ENCODE measurements at places on chromosomes 3 and 15.
A peak's percentile ranks its signal among the peaks of the same experiment; 100 is the strongest.

DNA sequence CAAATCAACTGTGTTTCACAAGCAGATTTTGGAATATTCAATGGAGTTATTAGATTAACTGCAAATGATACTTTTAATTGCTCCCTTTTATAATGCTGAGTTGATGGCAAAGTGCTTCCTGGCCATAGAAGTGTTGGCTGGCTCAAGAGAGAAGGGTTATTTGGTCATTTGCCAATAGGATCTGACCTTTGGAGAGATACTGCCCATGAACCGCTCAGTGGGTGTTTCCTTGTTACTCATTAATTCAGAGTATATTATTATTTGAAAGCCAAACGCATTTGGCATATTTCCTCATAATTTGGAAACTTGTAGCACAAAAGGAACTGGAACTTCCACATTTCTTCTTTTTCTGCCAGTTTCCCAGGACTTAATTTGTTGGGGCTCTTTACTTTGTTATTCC is 234.7 kb downstream of the CDIN1 start:
- no peak for DNase-seq

DNA sequence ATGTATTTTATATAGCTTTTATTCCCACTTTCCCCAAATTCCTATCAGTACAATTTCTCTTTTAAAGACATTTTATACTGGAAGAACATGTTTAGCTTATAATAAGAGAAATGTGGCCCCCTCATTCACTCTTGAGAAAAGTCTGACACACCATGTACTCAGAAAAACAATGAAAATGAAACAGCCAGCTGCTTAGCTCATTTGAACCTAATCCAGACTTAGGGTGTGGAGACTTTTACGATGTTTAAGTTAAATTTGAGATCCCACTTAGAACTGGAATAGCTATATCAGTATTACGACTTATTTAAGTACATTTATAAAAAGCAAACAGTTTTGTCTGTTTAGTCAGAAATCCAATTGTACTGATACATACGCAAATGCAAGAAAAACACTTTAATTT is 252.3 kb upstream of the ARRDC4 start:
- no peak for DNase-seq

GRCh38 chr3:99434190-99434589 is 204.2 kb upstream of the COL8A1 start:
- no peak for DNase-seq

DNA sequence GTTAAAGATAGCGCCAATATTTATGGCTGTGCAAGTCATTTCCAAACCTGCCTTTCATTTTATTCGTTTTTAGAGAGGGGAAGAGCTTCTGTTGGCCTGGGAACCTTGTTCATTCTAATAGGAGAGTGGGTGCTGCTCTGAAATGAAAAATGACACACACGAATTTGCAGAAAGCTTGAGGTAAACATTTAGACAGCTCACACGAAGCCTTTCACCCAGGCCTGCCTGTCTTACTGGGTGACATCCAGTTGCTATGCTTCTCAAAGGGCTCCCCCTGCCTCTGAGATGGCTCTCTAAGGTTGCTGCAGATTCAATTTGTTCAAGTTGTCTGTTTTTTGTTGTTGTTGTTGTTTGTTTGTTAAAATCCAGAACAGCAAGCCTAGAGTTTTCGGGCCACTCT is 18.2 kb downstream of the PEX5L start:
- DNase-seq, result no peak

DNA sequence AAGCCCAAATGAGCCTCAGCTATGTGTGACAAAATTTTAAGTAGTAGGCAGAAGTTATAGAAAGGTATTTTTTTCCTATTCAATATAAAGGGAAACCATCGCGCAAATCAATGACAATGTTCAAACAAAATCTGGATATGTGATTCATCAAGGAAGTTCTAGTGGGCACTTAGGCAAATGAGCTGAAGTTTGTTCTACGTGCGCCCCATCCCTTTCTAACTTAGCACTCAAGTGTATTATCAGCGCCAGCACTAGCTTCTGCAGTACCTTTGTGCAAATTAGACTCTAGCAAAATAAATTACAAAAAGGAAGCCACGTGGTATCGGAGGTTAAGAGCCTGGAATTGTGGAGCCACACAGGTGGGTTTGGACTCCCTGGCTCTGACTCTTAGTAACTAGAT is 91.1 kb downstream of the TBL1XR1 start:
- no peak for DNase-seq

- DNase-seq, result no peak
Measured at GRCh38 chr3:94071713-94072284, 8.9 kb downstream of the NSUN3 start.

DNA sequence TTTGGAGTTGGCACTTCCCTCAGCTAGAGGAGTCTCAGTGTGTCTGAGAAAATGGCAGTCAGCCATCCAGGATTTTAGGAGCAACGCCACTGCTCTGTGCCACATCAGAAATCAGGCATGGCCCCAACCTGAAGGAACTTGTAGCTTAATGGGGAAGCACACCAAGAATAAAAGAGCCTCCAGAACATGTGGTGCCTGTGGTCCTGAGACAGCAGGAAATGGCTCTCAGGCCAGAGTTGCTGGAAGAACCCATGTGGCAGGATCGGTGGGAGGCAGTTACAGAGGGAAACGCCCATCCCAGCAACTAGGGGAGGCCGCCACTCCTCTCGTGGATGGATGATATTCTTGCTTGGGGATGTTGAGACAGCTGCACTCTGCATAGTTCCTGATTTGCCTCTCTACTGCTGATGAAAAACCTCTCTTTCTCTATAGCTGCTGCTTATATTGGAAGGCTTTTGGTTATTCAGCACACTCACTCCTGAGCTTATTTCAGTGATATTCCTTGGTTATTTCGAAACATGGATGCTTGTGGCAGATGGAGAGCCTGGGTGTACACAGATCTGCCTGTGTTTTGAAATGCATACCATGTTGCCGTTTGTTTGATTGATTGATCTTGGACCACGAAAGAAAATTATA is 52.4 kb downstream of the KLHL25 start:
- no peak for DNase-seq

- DNase-seq, result no peak
Measured at GRCh38 chr3:41000471-41000870, 198.8 kb upstream of the CTNNB1 start.

DNA sequence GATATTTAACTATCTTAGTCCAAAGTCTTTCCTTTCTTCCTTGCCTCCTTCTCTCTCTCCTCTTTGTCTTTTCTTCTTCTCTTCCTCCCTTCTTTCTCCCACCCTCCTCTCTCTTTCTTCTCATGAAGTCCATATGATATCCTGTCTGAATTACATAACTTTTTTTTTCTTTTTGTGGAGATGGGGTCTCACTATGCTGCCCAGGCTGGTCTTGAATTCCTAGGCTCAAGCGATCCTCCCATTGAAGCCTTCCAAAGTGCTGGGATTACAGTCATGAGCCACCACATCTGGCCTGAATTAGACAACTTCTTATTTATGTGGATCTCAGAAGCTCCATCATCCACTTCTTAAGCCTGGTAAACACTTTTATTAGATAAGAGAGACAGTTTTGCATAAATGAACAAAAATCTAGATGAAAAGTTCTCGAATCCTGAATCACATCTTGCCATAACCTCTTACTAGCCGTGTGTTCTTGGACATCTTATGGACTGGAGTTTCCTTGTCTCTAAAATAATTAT is 206.5 kb downstream of the LPP start:
- no peak for DNase-seq

GRCh38 chr3:61236556-61236955 is 14.7 kb downstream of the FHIT start:
- no peak for DNase-seq

DNA sequence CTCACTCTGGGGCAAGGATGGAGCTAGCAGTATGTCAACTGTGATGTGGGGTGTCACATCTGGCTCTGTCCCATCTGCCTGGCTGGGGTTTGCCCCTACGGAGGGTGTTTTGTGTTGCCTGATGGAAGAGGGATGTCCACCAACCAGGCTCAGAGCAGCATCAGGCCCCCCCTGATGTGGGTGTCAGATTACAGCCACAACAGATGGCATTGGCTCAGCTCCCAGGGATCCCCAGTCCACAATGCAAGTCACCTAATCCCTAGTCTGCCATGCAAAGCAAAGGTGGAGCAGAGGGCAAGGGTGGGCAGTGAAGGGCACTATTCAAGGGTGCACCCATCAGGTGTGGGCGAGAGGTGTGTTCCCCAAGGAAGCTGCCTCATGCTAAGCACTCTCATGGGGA is 48.9 kb upstream of the AMOTL2 start:
- no peak for DNase-seq

DNA sequence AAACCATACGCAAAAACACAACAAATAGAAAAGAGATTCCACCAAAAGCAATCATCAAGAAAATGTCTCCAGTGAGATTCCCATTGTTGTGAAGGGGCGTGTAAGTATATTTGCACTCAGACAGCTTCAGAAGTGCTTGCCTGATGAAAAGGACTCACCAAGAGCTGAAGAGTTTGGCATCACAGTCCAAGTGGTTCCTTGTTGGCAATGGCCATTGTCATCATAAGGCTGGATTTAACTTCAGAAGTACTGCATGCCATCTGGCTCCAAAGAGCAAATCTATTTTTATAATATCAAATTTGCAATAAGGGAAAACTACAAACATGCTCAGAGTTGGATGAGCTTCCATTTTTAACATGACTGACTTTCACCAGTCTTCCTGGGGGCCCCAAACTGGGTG is 505.3 kb upstream of the NR2F2 start:
- no peak for DNase-seq

GRCh38 chr3:192929146-192929545 is 11.5 kb upstream of the MB21D2 start:
- no peak for DNase-seq

DNA sequence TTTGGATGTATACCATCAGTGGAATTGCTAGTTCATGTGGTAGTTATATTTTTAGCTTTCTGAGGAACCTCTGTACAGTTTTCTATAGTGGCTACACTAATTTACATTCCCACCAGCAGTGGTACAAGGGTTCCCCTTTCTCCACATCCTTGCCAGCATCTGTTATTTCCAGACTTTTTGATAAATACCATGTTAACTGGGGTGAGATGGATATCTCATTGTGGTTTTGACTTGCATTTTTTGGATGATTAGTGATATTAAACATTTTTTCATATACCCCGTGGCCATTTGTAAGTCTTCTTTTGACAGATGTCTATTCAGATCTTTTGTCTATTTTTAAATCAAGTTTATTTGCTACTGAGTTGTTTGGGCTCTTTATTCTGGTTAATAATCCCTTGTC is 455.6 kb upstream of the RARB start:
- DNase-seq, result no peak

GRCh38 chr15:70356919-70357318 is 259.2 kb upstream of the TLE3 start:
- DNase-seq, result no peak

- DNase-seq, result no peak
Measured at GRCh38 chr3:17336291-17336690, 406.1 kb downstream of the TBC1D5 start.

- no peak for DNase-seq
Measured at GRCh38 chr15:31824024-31824423, 206.3 kb upstream of the CHRNA7 start.

- peak; percentile 71 for DNase-seq
Measured at GRCh38 chr3:138768125-138768524, 66.6 kb downstream of the PIK3CB start.

GRCh38 chr3:19093084-19093483 is 55.2 kb upstream of the KCNH8 start:
- DNase-seq, result no peak

GRCh38 chr3:73225146-73225855 is 163.8 kb downstream of the EBLN2 start:
- DNase-seq, result no peak

- DNase-seq, result peak; percentile 56
Measured at GRCh38 chr15:90286678-90287077, 21.2 kb downstream of the NGRN start.

DNA sequence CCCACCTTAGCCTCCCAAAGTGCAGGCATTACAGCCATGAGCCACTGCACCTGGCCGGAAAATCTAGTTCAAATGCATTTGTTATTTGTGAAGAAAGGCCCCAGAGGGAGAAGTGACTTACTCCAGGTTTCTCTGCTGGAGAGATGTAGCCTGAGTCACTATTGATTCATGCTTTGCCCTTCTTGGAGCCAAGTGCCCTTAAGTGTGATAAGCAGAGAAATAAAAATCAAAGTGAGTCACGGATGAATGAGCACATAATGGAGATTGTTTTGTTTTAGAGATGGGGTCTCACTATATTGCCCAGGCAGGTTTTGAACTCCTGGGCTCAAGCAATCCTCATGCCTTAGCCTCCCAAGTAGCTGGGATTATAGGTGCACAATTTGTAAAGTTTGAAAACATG is 33.1 kb downstream of the CDC25A start:
- DNase-seq, result no peak

- DNase-seq, result peak; percentile 14
Measured at GRCh38 chr15:53384417-53384816, 375.0 kb downstream of the WDR72 start.

DNA sequence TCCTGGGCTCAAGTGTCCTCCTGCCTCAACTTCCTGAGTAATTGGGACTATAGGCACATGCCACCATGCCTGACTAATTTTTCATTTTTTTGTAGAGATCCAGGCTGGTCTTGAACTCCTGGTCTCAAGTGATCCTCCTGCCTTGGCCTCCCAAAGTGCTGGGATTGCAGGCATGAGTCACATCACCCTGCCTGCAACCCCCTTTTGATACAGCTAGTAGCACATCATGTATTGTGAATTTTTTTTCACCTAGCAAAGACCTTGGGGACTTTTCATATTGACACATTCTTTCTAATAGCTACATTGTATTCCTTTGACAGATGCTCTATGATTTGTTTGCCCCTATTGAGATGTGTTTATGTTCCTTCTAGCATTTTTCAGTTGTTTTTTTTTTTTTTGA is 14.2 kb downstream of the IRAK2 start:
- no peak for DNase-seq

- no peak for DNase-seq
Measured at GRCh38 chr3:111714305-111714704, 119.2 kb upstream of the ZBED2 start.

- no peak for DNase-seq
Measured at GRCh38 chr15:88908697-88909621, 4.2 kb downstream of the MFGE8 start.
